ENCODE measurements at places on chromosomes 2 and 18.

DNA sequence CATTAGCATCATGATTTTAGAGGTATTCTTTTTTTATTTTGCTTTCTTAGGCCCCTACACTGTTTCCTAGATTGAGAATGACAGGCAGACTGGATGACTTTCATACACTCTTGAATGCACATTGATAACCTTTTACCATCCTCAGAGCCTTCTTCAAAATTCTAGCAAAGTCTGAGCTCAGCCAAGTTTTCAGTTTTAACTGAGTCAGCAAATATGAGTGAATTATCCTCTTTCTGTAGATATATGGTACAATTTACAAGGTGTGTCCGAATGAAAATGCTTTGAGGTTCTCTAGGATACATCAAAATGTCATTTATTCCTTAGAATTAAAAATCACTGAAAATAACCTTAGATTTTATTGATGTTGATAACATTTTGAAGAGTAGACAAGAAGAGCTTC is 1038.2 kb upstream of the POU3F3 start:
- DNase-seq, result no peak

DNA sequence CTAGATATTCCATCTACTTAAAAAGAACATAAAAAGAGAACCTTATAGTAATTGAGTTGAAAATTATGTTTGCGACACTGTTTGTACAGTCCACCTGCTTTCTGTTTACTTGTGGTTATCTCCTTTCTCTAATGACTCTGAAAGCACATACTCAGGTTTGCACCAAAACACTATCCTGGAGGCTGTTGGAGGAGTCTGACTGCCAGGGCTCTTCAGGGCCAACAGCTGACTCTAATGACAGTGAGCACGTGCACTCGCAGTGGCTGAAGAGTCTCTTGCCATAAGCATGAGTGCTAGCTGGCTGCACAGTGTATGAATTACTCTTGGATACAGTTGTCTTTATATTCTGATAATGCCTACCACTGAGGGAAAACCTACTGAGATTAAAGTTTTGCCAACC is 16.7 kb upstream of the GLS start:
- no peak for DNase-seq

GRCh38 chr18:76055578-76055977 is 439.5 kb downstream of the ZNF516 start:
- no peak for DNase-seq

DNA sequence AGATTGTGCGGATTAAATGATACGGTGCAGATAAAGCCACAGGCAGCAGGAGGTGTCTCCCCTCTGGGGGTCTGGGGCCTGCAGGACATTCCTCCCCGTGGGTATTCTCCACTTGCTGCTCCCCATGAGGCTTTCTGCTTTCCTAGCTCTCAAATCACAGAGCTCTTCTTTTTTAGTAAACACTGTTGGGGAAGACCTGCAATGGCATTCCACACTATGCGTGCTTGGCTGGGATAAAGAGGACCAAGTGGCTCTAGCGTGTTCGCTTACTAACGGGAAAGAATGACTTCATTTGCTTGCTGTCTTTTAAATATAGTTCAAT is 146.5 kb downstream of the DDX1 start:
- DNase-seq, result no peak

- no peak for DNase-seq
Measured at GRCh38 chr2:226445216-226445861, 354.3 kb downstream of the IRS1 start.

GRCh38 chr2:167953776-167954175 is 293.6 kb downstream of the STK39 start:
- DNase-seq, result no peak

GRCh38 chr2:37164757-37165156 is 8.0 kb upstream of the EIF2AK2 start:
- DNase-seq, result no peak

DNA sequence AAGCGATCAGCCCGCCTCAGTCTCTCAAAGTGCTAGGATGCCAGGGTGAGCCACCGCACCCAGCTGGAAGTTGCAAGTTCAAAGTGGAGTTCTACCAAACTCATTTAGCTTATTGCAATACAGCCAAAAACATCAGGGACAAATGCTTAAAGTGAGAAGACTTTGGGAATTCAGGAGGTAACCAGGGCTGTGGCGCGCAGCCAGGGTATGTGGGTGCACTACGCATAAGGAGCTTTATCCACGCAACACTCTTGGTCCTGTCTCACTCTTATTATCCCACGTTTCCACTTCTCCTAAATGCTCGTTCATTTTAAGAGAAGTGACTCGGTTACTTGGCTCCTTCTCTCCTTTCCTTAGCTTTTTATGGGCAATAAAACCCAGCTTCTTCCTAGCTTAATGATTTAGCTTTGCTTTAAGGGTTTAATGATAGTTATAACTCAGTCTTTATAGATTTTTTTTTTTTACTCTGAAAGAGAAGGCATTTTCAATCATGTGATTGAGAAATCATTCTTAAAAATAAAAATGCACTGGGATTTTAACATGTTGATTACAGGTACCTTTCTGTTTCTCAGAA is 199.8 kb downstream of the KCNE4 start:
- no peak for DNase-seq

- no peak for DNase-seq
Measured at GRCh38 chr2:168311261-168311910, 64.0 kb upstream of the STK39 start.

DNA sequence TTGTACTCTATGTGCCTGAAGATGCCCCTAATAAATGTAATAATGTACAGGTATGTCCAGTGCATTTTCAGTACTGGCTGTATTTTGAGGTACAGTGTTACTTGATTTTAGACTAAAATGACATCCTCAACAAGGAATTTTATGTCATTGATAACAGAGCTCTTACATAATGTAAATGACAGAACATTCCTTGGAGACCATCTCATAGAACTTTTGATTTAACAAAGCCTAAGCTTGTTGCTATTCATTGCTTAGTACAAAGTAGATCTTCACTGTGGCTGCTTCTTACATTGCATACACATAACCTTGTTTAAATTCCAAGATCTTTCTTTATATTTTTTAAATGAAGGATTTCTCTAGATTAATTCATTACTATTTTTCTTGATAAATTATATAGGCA is 24.1 kb downstream of the DYNC1I2 start:
- DNase-seq, result no peak

DNA sequence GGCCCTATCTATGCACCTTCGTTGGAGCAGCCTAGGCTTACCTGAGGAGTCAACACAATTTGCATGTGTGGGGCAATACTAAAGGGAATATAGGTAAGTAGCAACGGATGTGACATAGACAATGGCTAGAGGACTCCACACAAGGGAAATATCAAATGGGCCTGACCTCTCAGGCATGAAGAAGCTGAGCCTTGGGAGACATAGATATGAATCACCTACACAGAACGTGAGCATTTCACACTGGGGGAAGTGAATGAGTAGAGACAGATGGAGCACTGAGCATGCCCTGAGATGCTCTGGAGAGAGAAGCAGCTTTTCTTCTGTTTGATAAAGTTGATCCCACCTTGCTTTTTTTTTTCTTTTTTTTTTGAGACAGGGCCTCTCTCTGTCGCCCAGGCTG is 97.9 kb downstream of the ATL2 start:
- no peak for DNase-seq

DNA sequence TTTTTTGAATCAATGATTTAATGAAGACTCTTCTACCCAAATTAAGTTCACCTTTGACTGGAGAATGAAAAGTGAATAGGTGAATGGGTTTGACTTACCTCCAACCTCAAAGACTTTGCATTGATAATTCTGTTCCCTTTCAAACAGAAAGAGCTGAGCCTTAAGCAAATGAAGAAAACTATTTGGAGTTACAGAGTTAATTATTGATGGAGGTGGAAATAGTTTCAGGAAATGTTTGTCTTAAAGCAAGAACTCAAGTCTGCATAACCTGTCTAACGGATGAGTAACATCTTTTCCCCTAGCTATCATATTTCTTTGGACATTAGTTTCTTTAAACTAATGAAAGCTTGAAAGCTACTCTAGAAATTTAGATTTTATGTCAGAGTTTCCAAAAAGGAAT is 166.5 kb downstream of the CERS6 start:
- DNase-seq, result no peak

DNA sequence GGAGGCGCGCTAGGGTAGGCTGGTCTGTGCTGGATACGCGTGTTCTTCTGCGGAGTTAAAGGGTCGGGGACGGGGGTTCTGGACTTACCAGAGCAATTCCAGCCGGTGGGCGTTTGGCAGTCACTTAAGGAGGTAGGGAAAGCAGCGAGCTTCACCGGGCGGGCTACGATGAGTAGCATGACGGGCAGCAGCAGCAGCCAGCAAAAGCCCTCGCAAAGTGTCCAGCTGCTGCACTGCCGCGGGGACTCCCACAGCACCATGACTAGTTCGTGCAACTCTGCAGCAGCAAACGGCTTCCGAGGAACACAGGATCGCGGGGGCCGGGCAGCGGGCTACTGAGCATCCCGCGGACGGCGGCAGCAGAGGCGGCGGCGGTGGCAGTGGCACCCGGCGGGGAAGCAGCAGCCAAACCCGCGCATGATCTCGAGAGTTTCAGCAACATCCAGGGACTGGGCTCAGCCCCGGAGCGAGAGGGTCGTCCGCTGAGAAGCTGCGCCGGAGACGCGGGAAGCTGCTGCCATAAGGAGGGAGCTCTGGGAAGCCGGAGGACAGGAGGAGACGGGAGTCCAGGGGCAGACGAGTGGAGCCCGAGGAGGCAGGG is 368 bp downstream of the TMEFF2 start:
- DNase-seq, result no peak

- no peak for DNase-seq
Measured at GRCh38 chr18:3983351-3983969, 471.6 kb downstream of the DLGAP1 start.

DNA sequence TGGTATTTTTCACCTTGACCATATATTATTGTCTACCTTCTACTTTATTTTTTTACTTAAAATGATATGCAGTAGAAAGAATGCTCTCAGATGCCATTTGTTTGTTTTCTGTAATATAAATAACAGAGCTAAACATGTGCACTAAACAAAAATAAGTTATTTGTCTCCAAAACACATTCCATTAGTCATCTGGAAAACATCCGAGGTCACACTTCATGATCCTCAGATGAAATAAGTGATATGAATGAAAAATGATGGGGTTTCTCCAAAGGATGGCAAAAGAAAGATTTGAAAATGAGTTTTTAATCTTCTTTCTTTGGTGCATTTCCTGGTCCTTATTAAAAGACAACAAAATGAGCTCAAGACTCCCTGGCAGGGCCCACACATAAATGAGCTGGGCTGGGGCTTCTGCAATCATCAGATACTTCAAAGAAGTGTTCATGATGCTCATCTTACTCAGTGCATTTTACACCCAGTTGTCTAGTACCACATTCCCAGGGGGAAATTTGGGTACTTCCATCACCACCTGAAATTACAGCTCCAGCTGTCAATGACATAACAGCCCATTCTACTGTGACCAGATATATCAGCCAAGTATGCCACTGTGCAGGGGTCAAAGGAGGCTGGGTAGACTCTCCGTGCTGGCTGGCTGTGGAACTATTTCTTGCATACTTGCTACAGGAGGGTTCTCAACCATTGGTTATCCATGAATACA is 283.5 kb downstream of the PID1 start:
- no peak for DNase-seq

DNA sequence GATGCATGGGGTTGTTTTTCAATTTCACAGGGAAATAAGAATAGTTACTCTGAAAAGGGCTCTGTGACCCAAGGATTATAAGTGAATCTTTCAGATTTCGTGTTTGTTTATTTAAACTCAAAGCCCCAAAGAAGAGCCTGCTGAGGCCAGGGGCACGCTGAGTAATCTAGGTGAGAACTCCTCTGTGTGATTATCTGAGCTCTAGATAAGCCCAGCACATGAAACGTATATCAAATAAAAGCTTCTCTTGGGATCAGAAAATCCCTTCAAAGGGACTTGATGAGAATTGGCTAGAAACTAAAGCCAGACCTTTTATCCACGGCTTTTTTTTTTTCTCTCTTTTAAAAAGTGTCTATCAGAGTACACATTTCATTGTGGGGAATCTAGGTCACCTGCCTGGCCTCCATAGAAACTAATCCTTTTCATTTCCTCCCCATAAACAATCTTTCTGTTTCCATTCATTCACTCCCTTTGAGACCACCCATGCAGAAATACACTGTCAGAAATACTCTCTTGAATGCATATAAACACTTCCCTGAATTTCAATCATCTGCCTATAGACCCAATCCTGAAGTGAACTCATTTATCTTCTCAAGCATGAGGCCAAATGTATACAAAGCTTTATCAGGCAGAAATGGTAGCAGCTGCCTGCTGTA is 137.4 kb downstream of the RIT2 start:
- no peak for DNase-seq

GRCh38 chr2:33437297-33437696 is 39.2 kb upstream of the RASGRP3 start:
- no peak for DNase-seq

- DNase-seq, result no peak
Measured at GRCh38 chr2:233289648-233290047, 18.0 kb upstream of the SAG start.

DNA sequence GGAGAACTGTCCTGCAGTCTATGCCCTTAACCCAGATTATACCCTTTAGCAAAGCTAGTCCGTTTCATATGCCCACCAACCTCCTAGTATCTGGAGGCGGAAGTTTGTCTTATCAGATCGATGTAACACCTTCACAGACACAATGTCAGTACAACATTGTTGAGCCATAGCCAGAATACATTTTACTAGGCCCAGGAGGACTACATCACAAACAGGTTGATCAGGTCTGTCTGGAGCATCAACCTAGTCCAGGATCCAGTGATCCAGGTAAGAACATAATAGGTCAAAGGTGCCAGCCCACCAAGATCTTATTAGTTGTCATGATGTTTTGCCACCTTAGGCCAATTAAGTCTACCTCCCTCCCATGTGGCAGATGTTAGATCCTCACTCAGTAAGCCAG is 2.0 kb upstream of the TPRKB start:
- DNase-seq, result no peak

- no peak for DNase-seq
Measured at GRCh38 chr2:54380670-54381069, 75.5 kb upstream of the SPTBN1 start.

Data from activated CD4-positive, alpha-beta T cell treated with anti-CD3 and anti-CD28 coated beads, Interleukin-2, amount 10 ng/mL, durations not matched to agents 7 days and 5 days (primary cell).